Body of pancreas (tissue), 4 donors: ENCODE measurements at places on chromosomes 16 and 17. TPM values are rescaled to one million over a fixed set of nuclear protein-coding genes. Genes with fewer than 3 reads are reported as not detected.

DNA sequence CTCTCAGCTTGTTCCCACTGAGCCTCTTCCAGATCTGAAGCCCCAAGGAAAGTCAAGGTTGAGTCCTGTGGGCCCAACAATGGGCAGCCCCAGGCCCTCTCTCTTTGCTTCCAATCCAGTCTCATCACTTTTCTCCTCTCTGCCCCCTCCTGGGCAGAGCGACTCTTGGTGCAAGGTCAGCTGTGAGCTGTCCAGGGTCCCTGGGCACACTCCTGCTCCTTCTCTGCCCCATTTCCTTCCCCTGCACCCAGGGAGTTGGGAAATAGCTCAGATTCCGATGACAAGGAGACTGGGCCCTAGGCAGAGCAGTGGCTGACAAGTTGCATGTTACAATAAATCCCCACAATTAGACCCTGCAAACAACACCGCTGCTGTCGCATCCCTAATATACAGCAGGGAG is 16.1 kb upstream of the CRHR1 start:
- no peak overlapping the region for H3K4me3 ChIP-seq
- no peak overlapping the region for H3K27ac ChIP-seq
- peaks cover 4% of the 10 kb centered on the region for H3K27me3 ChIP-seq
- no peaks in the 10 kb centered on the region for H3K4me1 ChIP-seq

CIBAR2 gene
- not detected for total RNA-seq

- peaks cover 43% of the 10 kb centered on the region for H3K4me1 ChIP-seq
- H3K27ac ChIP-seq: no peak overlapping the region
- no peak for DNase-seq
- no peaks in the 10 kb centered on the region for H3K27me3 ChIP-seq
- H3K4me3 ChIP-seq: no peak overlapping the region
- peaks cover 16% of the 10 kb centered on the region for H3K36me3 ChIP-seq
Observed at GRCh38 chr17:58086953-58087352, 3.7 kb downstream of the DYNLL2 start.

CACNG4 gene
- not detected for total RNA-seq

DNA sequence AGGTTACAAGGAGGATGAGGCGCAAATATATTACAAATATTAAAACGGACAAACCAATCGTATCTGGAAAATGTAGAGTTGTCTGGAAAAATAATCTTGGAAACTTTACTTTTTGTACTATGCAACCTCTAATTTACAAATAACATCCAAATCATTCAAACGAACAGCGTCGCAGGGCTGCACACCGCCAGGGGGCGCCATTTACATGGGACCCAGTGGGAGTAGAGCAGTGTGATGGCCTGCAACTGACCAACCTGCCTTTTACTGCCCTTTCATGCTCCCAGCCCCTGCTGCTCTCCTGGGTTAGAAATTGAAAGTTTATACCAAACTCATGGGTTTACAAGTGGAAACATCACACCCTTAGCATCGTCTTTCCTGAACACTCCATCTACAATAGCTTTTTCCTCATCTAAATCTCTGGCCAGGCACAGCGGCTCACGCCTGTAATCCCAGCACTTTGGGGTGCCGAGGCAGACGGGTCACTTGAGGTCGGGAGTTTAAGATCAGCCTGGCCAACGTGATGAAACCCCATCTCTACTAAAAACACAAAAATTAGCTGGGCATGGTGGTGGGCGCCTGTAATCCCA is 10.0 kb downstream of the PITPNC1 start:
- no peak overlapping the region for H3K27ac ChIP-seq
- H3K27me3 ChIP-seq: no peaks in the 10 kb centered on the region
- no peak overlapping the region for H3K4me3 ChIP-seq
- peaks cover 26% of the 10 kb centered on the region for H3K4me1 ChIP-seq

DNA sequence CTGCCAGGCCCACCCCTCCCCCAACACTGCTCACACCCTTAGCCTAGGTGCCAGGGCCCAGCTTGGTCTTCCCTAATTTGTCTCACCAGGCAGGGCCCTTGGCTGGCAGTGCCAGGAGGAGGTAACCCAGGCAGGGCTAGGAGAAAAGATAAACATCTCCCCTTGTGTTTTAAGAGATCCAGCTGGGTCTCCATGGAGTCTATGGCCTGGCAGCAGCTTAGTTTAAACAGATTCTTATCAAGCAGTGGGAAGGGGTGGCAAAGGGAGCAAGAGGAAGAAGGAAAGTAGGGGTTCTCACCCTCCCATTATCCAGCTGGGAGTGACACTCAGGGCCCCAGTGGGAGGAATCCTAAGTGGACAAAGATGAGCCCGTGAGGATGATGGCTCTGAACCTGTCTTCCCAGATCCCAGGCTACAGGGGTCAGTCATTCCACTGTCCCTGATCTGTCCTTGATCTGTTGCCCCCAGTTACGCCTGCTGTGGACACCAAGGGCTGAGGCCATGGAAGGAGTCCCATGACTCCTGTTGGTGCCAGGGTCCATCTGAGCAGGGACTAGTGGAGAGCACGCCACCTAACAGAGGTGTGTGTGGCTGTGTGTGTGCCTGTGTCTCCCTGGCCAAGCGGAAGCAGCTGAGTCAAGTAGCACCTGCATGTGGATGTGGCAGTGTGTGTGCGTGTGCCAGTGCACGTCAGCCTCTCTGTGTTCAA is 47.4 kb upstream of the MEIOC start:
- H3K4me1 ChIP-seq: no peaks in the 10 kb centered on the region
- no peak overlapping the region for H3K27ac ChIP-seq
- no peaks in the 10 kb centered on the region for H3K27me3 ChIP-seq
- no peaks in the 10 kb centered on the region for H3K36me3 ChIP-seq
- DNase-seq: no peak
- no peak overlapping the region for H3K4me3 ChIP-seq

HCRT gene
- not detected for total RNA-seq
